HuH-7.5 (cell line): ENCODE measurements at places on chromosomes 5 and 9.
A peak's percentile ranks its signal among the peaks of the same experiment; 100 is the strongest.

GRCh38 chr9:127742435-127743088, 7.5 kb upstream of the TOR2A start:
- peak; percentile 88 for DNase-seq

DNA sequence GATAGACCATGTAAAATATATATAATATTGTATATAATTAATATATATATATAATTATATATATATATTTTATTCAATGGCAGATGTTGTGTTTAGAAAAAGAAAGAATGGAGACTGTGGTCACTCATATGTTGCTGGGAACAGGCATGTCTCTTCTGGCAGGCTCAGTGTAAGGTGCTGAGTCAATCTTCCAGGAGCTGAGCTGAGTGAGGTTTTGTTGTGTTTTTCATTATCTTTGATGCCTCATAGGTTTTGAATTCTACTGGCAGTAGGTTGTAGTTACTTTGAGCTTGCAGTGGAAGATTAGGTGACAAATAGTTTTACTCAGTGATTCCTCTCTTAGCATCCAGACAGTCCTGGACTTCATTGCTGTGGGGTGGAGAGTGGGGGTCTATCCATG, 561.3 kb downstream of the IRX1 start:
- no peak for DNase-seq

DNA sequence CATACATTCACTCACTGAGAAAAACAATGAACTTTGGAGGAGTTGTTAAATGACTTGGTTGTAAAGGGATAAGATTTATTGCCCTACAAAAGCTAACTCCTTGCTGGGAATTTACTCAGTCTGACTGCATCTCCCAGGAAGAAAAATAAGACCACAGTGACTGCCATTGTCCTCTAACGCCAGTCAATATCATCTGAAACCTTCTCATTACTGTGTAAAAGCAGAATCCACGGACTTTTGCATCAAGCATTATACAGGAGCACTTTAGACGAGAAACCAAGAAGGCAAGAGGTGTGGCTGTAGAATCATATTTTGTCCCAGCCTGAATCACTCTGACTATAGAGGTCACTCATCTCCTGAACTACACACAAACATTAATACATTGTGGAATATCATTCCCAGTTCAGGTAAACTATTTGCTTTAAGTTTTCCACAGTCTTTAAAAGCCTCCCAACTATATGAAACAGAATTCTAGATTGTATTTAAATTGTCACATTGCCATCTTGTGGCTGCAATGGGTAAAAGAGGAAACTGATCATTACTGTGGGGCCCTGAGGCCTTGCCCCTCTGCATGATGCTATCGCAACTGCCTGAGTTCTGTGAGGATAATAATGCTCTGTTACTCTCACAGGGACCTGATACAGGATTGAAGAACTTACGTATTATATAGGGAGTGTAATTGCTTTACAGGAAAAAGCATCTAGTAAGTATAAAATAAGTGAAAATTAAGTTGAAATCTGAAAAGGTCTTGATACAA, 142.9 kb downstream of the SLCO4C1 start:
- DNase-seq, result peak; percentile 24

- no peak for DNase-seq
Observed at GRCh38 chr9:130659699-130660248, 4.6 kb upstream of the PRDM12 start.

- DNase-seq, result no peak
Observed at GRCh38 chr5:21049901-21050300, 1061.9 kb upstream of the CDH18 start.

GRCh38 chr9:78566948-78567675, 270.2 kb downstream of the PSAT1 start:
- no peak for DNase-seq

GRCh38 chr9:99633265-99633664, 188.4 kb upstream of the NR4A3 start:
- DNase-seq, result no peak

DNA sequence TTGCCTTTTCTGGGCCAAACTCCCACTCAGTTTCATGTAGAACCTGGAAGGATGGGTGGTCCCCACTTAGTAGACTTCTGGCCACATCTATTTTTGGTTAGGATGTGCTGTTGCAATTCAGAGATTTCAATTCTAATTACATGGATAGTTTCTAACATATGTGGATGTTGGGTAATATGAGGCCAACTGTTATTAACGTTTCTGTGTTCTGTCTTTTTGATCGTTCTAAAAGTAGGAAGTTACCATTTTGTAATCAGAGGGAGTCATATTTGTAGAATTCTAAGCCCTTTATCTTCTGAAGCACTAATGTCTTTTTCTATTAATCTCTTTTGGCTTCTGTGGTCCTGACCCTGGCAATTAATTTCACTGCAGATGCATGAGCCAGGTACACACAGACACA, 141.6 kb upstream of the SPEF2 start:
- no peak for DNase-seq

- DNase-seq, result no peak
Observed at GRCh38 chr9:137052998-137053943, 590 bp downstream of the ENTPD2 start.

- no peak for DNase-seq
Observed at GRCh38 chr5:133114166-133114932, 62.5 kb downstream of the HSPA4 start.

GRCh38 chr9:89497257-89497963, 503 bp downstream of the SEMA4D start:
- DNase-seq, result no peak

DNA sequence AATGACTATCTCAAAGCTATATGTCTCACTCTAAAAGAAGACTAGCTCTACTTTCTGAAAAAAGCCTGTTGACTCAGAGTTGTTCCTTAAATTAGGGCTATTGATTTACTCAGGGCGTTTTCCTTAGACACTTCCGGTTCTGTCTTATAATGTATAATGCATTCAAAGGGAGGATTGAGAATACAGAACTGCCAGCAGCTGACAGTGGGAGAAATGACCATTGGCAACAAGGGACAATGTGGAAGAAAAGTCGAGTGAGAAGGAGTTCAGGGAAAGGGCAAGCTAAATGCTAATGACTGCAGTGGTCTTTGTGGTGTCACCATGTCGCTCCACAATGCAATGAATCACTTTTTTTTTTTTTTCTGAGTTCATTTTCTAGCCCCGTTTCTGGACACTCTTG, 65.7 kb upstream of the ANKH start:
- no peak for DNase-seq

DNA sequence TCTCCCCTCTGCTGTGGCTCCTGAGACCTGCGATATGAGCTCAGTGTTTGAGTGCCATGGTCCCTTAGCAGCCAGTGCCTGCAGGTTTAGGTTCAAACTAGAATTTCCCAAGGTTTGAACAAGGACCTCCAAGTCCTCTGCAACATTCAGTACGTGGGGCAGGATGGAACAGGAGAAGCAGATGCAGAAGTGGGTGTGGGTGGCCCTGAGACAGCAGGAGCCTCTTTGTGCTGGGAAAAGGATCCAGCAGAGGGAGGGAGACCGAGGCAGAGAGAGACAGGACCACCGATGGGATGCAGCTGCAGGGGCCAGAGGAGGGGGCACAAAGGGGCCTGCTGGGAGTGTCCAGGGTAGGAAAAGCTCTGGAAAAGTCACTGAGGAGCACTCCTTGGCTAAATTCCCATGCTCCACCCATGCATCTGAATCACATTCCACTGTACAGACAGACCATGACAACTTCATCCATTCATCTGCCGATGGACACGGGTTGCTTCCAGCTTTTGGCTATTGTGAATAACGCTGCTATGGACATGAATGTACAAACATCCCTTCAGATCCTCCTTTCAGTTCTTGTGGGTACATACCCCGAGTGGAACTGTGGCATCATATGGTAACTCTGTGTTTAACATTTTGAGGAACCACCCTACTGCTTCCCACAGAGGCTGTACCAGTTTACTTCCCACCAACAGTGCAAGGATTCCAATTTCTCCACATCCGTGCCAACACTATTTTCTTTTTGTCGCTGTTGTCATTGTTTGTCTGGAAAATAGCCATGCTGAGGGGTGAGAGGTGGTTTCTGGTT, 26.7 kb upstream of the SUSD3 start:
- no peak for DNase-seq

- DNase-seq, result no peak
Observed at GRCh38 chr9:4299005-4299795, 668 bp downstream of the GLIS3 start.

GRCh38 chr5:17381932-17382331, 116.1 kb upstream of the TAF11L2 start:
- no peak for DNase-seq

GRCh38 chr5:2715856-2716255, 35.6 kb downstream of the IRX2 start:
- DNase-seq, result no peak

DNA sequence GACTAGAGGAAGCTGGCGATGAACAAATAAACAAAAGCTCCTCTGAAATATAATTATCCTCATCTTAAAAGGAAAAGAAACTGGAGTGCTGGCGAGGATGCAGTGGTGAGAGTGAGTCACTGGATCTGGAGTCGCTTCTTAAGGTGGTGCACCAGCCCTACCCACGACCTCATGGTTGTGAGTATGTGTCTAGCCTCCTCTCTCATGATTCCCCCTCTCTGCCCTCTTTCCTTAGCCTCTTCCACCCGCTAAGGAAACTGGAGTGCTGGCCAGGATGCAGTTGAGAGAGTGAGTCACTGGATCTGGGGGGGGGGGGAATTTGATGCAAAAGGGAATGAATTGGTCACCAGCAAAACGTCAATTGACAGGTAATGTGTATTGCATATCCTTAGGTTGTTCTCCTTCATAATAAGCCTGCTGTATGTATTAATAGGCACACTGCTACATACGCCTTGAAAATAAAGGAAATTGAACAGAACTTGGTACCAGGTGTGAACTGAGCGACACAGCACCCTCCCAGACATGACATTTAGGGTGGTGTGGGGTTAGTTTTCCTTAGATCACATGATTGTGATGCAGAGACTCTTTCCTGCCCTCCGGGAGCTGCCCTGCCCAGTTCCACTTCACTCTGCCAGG, 36.3 kb upstream of the EBF1 start:
- no peak for DNase-seq

- DNase-seq, result no peak
Observed at GRCh38 chr9:13847270-13847669, 466.7 kb downstream of the NFIB start.

DNA sequence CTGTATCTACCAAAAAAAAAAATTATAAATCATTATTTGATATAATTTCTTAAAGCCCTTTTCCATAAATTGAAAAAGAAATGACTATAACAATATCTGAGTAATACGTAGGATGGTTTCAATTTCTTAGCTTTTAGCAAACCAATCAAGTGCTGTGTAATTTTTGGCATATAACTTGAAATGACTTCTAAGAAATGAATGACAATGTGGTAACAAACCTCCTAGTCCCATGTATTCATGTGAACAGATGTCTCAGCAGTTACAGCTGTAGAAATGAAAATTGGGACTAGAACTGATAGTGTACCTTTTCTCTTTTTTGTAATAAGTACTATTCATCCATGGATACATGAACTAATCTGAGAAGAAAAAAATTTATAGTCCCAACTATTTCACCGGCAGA, 307.0 kb downstream of the BNC2 start:
- DNase-seq, result no peak

- no peak for DNase-seq
Observed at GRCh38 chr5:159202151-159202550, 7.2 kb downstream of the RNF145 start.

- DNase-seq, result no peak
Observed at GRCh38 chr9:136526625-136527066, 19.2 kb downstream of the NOTCH1 start.

- DNase-seq, result no peak
Observed at GRCh38 chr5:148352696-148353095, 17.3 kb downstream of the SPINK9 start.

DNA sequence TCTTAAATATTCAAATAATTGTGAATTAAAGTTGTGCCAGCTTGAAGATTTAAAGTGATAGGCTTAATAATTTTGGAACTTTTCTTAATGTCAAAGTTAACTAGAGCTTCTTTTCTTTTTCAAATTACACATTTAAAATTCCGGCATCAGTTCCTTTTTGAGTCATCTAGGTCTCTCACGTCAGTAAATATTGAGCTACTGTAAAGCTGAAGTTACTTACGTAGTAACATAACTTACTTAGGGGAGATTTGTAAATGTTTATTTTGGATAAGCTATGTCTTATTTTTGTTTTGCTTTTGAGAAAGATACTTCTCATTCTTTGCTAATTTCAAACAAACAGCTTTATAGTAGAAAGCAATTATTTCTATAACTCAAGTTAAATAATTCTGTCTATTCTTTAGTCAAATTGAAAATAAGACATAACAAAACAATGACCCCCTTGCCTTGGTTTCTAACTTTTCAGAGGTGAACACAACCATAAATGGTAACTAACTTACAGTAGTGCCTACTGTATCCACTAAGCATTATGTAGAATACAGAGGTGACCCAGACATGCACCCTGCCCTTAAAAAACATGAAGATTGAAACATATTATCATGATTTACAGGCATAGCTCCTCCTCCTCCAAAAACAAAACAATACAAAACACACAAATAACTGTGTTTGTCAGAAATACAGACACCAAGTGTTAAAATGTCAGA, 29.8 kb downstream of the CD274 start:
- no peak for DNase-seq

- no peak for DNase-seq
Observed at GRCh38 chr5:178231539-178232123, 971 bp downstream of the PHYKPL start.

DNA sequence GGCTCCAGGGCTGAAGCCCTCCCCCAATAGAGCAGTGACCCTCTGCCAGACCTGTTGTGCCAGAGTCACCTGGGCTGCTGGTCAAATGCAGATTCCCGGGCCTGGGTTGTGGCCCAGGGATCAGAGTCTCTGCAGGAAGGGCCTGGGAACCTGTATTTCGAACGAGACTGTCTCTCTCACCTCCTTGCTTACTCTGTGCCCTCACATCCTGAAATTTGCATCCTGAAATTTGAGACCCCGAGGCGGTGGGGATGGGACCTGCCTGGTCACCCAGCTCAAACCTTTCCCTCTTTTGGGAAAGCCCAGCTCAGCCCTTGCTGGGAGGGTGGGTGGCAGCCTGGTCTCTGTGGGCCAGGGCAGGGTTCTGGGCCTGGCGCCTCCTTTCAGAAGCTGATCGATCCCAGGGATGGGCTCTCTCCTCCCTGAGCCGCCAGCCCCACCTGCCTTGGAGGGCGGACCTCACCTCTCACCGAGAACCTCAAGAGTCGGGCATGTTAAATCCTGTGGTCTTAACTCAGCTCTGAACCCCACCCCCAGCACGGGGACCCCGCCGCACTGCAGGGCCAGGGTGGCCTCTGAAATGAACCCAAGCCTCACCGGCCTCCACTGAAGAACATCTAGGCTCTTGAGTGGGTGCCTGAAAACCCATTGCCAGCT, 44.0 kb upstream of the IER5L start:
- DNase-seq, result no peak

GRCh38 chr5:151720215-151720614, 33.5 kb upstream of the SPARC start:
- no peak for DNase-seq

- DNase-seq, result no peak
Observed at GRCh38 chr9:16425562-16426231, 444.8 kb downstream of the BNC2 start.

- DNase-seq, result no peak
Observed at GRCh38 chr9:79975621-79976256, 404.0 kb downstream of the TLE4 start.

GRCh38 chr9:76725011-76725546, 39.2 kb upstream of the PCA3 start:
- DNase-seq, result no peak
